ENCODE measurements at places on chromosomes 13 and 19.

- DNase-seq: no peak
These were observed 6.1 kb upstream of the CLEC4G start for GRCh38 chr19:7738023-7738422.

DNA sequence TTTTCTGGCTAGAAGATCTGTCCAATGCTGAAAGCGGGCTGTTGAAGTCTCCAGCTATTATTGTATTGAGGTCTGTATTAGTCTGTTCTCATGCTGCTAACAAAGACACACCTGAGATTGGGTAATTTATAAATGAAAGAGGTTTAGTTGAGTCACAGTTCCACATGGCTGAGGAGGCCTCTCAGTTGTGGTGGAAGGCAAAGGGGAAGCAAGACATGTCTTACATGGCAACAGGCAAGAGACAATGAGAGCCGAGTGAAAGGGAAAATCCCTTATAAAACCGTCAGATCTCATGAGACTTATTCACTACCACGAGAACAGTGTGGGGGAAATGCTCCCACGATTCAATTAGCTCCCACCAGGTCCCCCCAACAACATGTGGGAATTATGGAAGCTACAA, 980.4 kb downstream of the SLITRK5 start:
- DNase-seq: no peak

DNA sequence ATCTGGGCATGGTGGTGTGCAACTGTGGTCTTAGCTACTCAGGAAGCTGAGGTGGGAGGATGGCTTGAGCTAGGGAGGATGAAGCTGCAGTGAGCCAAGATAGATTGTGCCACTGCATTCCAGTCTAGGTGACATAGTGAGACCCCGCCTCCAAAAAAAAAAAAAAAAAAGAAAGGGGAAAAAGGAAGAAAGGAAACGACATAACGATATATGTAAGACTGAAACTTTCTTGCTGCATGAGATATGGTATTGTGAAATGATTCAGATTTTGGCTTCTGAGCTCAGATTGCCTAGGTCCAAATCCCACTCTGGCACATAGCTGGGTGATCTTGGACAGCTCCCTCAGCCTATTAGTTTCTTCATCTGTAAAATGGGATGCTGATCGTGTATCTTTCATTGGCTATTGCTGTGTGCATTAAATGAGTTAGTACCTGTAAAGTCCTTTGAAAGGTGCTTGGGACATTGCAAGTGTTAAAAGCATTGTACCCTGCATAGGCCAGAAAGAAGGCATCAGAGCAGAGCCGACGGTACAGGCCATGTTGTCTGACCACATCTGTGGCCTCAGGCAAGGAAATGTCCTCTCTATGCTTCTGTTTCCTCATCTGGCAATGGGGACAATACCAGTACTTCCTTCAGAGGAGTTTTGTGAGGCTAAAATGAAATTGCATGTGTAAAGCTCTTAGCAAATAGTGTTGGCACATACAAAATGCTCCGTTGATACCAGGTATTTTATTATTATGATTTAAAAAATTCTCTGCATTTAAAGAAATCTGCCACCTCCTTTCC, 32.6 kb upstream of the SLC46A3 start:
- no peak for DNase-seq

- DNase-seq: no peak
These were observed 107.4 kb downstream of the KCTD12 start for GRCh38 chr13:76778853-76779252.

DNA sequence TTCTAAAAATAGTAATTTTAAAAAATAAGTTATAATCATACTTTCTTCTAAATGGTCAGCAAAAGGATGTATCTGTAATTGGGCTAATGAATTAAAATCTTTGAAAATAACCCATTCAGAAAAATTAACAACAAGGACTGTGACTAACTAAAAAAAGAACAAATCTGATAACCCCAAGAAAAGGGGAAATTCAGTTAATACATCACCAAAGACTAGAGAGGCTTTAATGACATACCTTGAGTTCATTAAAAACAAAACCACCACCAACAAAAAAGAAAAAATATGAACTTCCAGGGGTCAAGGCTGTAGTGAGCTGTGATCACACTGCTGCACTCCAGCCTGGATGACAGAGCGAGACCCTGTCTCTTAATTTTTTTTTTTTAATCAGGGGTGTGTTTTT, 121.8 kb downstream of the TBC1D4 start:
- DNase-seq: no peak

DNA sequence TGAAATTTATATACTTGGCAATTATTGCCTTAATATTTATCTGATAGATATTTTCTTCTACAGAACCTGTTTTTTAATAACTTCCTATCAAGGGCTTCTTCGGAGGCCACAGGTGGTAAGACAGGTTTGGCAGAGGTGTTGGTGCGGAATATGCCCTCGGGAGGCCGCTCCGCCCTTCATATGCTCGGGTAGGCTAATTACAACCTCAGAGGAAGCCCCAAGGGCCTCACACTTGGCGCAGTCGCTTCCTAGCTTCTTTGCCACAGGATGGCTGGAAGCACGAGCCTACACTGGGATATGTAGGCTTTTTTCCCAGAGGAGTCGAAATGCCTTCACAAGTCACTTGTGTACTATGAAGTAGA, 68.8 kb downstream of the LMO7 start:
- no peak for DNase-seq

DNA sequence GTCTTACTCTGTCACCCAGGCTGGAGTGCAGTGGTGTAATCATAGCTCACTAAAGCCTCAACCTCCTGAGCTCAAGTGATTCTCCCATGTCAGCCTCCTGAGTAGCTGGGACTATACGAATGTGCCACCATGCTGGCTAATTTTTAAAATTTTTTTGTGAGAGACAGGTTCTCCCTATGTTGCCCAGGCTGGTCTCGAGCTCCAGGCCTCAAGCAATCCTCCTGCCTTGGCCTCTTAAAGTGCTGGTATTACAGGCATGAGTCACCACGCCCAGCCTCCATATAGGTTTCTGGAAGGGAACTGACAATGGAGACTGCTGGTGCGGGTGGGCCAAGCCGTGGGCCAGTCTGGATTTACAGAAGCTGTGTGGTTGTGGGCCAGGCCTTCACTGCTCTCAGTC, 189.2 kb downstream of the URI1 start:
- DNase-seq: no peak

DNA sequence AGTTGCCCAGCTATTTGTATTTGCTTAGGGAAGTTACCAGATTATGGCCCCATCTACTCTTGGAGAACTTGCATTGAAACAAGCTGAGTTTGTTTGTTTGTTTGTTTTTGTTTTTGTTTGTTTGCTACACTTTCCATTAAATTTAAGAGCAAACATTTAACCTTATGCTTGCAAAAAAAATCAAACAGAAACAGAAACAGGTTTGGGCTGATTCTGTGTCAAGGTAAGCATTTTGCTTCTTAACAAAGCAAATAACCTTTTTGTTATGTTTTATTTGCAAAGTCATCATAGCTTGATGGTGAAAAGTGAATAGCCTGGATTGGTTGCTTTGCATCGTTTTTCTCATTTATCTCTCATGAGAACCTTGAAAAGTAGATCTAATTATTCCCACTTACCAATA, 531.8 kb downstream of the EFNB2 start:
- no peak for DNase-seq

- DNase-seq: no peak
These were observed 311.6 kb downstream of the ENOX1 start for GRCh38 chr13:43475140-43475539.

GRCh38 chr13:71477735-71478134, 389.3 kb downstream of the DACH1 start:
- DNase-seq: no peak

DNA sequence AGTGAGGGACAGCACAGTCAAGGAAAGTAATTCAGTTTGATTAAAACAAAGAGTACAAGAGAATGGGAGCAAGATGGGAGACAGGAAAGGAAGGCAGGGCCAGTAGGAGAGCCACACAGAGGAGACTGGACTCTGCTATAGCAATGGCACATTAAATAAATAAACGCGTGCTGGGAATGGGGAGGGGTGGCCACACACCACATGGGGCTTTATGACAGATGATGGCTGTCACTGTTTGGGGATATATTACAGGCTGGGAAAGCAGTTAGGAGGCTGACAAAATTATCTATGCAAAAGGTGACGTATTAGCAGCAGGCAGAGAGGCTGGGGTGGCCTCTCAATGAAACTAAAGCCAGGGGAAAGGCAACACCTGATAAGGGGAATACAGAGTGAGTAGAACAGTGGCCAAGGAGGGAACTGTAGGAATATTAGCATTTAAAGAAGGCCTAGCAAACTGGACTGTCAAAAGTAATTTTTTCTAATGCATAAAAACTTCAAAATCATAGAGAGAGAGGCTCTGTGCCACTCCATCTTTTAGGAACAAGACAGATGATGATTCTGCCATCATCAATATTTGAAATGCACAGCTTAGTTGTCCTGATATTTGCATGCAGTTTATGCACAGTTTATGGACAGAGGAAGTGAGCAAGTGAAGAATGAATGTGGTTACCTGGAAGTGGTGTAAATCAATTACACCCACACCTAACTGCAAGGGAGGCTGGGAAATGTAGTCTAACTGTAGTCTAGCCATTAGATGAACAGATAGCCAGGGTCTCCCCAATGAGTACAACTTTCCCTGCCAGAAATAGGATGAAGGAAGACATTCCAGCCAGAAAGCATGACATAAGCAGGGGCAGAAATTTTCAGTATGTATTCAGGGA, 346.5 kb downstream of the FOXO1 start:
- DNase-seq: no peak

DNA sequence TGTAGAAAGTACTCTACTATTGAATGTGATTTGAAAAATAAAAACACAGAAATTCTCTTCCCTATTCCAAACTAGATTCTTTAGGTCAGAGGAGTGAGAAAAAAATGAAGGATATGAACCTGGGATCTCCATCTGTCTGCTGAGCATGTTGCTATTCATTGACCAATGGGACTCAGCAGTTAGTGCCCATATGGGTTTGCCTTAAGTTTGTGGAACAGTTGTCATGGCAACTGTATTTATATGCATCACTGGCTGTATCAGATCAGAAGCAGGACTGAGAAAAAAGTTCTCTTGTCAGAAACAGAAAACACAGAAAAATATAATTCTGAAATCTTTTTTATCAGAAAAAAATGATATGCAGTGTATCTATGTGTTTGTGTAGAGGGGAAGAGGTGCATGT, 73.3 kb upstream of the ATXN8OS start:
- DNase-seq: no peak

DNA sequence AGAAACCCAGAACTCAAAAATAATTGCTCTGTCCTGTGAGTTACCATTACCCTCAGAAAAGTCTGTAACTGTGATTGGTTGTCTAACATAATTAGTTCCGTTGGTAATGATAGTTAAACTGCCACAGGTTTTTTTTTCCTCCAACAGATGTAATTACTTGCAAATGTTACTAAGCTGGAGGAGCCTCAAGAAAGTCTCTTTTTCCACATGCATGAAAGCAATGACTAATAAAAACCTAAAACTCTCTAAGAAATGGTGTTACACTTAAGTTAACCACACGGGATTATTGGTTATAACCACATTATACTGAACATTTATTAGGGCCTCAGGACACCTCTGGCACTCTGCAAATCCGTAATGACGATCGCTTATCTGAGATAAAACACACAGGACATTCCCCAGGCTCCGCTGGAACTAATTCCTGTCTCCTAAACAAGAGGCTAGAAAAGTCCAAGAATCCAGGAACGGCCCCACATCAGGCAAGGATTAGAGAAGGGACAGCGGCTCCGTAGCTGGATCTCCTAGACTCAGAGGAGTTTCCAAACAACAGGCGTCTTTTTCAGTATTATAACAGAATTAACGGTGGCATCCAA, 753 bp downstream of the ZNF235 start:
- DNase-seq: no peak

Measured in neural crest cell (in vitro differentiated cells).